Left hindlimb (tissue), 1 donor: ENCODE measurements at places on chromosomes 5 and 9.

DNA sequence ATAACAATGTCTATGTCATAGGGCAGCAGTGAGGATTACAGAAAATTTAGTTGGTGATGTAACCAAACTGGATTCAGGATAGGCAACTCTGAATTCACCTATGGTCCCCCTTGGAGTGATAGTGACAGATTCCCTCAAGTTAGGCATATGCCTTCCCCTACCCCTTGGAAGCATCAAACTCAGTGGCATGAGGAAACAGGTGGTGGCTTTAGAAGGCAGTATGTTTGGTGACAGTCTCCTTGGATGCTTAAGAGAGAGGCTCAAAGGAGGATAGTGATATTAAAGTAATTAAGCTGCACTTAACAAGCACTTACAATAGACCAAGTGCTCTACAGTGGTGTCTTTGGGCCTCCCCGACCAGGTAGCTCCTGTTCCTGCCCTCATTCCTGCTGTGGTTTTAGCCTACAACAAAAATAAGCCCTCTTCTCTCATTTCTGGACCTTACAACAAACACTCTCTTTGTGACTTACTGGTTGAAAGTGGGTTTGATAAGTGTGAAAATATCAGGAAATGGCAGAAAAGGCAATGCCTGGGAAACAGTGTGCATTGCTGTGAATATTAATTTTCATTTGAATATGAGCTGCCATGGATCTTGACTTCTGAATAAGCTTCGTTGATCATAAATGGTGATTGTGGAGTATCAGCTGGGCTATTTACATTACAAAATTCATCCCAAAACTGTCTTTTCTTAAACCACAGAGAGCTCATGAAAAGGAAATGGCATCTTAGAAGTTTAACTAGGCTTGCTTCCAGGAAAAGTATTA lies 29.2 kb downstream of the NR4A3 start:
- DNase-seq = no peak

GRCh38 chr5:170639221-170639925 lies 135.6 kb downstream of the KCNIP1 start:
- DNase-seq = no peak

DNA sequence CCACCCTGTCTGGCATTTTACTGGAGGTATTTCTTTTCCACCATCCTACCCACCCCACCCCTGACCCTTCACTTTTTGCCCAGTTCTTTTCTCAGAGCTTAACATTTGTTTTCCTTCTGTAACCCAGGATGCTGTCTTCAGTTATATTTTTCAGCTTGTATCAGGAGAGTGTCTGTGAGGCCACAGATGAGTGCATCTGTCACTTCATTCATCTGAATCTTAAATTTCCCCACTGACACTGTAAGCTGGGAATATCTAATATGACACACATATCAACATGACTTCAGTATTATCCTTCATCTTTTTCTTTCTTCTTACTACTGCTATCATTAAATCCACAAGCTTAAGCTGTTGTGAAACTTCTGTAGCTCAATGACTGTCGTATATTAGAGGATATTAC lies 4.9 kb downstream of the MARCHF3 start:
- DNase-seq = no peak

DNA sequence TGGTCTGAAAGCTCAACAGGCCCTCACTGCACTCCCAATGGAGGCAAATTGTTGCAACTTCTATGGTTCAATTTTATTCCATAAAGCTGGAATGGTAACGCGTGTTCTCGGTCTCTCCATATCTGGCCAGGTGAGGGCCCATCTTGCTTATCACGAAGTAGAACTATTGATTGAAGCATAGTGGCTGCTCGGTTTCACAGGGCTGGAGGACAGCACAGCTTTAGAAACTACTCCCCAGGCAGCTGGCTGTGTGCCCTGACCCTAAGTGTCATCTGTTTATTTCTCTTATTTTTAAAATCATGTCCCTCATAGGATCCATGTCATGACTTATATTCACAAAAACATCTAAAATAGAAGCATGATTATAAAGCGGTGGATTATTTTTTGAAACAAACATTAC lies 223.4 kb downstream of the NPR3 start:
- no peak for DNase-seq

DNA sequence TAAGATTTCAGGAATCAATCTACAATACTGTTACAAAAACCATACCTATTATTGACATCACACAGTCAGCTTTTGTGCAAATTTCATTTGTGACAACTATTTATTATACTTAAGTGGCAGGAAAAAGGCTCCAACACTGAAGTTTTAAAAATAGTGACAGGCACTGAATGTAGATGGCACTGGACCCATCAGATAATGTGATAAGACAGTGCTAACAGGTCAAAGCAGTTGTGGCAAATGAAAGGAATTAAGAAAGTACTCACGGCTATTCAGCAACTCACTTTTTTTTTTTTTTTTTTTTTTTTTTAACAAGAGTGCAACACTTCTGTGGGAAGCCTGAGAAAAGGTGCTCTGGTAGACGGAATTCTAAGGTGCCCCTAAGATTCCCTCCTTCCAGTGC lies 115.0 kb upstream of the MEF2C start:
- DNase-seq = no peak

GRCh38 chr9:123960366-123960765 lies 30.4 kb upstream of the DENND1A start:
- no peak for DNase-seq

DNA sequence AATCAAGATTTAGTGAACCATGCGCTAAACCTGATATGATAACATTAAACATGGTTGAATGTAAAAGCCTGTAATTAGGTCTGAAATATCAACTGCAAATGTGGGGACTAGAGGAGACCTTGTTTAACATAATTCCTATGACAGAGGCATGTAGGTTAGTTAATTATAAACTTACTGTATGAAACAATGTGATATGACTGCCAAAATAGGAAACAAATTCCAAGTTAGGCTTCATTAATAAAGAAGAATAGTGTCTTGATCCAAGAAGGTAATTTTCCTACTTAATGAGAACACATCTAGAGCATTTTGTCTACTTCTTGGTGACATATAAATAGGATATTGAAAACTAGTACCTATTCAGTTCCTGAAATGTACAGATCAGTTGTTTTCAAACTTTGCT lies 136.2 kb upstream of the TARS1 start:
- no peak for DNase-seq

DNA sequence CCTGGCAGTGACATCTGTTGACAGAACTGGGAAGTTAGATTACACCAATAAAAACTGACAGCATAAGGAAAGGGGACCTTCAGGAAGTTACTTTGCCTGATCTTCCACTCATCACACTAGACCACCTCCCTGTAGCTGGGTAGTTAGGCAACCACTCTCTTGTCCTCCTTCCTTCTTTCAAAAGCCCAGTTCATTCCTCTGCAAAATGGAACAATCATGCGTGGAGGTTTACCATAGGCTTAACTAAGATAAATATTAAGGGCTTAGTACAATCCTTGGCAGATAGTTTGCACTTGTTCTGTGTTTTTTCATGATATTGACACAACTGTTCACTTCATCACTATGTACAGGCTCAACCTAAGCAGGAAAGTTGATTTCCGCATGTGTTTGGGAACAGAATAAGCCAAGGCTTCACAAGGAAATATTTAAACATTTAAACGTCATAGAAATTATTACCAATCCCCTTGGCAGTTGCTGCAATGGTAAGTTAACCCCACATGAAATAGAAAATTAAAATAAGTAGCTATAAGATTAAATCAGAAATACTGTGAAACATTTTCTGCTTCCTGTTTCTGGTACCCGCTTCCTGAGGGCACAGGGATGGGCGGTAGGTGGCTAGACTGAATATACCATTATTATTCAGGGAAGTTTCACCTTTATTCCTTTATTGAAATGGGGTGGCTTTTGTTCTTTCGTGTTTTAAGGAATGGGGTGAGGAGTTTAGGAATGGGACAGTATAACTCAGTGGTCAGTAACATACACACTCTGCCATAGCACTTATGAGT lies 9.9 kb upstream of the PTGER4 start:
- no peak for DNase-seq

DNA sequence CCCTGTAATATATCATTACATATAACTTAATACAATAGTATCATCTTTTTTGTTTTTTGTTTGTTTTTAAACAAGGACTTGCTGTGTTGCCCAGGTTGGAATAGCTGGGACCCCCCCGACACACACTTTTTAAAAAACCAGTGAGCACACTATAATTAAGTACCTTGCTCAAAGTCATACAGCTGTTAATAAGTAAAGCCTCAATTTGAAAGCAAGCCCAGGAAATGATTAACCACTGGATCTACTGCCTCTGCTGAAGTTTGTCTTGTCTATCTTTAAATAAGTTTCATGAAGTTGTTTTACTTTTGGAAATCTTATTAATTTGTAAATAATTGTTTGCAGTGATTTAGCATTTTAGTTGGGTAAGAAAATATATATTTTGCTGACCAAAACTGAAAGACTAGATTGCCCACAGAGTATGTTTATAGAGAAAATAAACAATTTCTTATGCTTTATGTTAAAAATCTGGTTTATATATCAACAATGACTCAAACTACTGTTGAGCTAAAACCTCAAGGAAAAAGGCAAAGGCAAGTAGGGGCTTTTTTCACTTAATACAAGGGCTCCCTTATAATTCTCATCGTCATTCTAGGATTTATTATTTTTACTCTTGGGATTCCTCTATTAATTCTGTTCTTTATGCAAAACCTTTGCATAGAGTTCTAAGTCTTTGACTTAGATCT lies 5.8 kb upstream of the CARNMT1 start:
- DNase-seq = no peak

GRCh38 chr9:17532461-17532860 lies 46.4 kb upstream of the SH3GL2 start:
- no peak for DNase-seq

- DNase-seq = no peak
These were observed 81.2 kb downstream of the FSTL4 start for GRCh38 chr5:133531178-133531577.

GRCh38 chr9:98590101-98590500 lies 118.6 kb downstream of the GABBR2 start:
- no peak for DNase-seq

DNA sequence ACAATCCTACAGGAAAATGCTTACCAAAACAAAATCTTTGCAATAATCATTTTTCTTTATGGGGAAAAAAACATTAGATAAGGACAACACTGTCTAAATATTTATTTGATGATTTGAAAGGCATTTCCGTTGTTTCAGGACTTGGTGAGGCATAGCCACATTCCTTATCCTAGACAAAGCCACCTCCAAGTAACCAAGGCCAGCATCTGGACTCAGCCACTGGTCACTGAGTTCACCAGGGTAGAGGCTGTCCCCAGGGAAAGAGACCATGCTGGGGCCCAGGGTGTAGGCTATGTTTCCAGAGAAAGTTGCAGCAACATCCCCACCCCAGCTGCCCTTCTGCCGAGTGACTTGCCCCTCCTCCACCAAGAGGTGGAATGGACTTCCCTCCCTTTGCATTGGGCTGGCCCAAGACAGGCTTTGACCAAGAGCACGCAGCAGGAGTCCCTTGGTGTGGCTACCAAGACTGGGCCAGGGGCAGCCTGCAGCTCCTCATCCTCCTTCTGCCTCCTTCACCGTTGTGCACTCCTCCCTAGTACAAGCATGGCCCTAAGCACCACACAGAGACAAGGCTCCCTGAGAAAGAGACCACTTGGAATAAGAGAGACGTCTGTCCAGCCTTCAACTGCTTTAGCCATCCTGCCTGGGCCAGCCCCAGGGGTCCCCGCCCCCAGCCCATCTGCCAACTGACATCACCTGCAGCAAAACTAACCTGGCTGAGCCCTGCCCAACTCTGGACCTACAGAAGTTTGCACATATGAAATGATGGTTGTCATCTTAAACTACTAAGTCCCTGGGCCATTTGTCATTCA lies 68.1 kb upstream of the SPIN1 start:
- no peak for DNase-seq

GRCh38 chr9:17135295-17136160 lies 688 bp downstream of the CNTLN start:
- peak; percentile 72 for DNase-seq

GRCh38 chr5:146828385-146828784 lies 50.2 kb downstream of the PPP2R2B start:
- no peak for DNase-seq

DNA sequence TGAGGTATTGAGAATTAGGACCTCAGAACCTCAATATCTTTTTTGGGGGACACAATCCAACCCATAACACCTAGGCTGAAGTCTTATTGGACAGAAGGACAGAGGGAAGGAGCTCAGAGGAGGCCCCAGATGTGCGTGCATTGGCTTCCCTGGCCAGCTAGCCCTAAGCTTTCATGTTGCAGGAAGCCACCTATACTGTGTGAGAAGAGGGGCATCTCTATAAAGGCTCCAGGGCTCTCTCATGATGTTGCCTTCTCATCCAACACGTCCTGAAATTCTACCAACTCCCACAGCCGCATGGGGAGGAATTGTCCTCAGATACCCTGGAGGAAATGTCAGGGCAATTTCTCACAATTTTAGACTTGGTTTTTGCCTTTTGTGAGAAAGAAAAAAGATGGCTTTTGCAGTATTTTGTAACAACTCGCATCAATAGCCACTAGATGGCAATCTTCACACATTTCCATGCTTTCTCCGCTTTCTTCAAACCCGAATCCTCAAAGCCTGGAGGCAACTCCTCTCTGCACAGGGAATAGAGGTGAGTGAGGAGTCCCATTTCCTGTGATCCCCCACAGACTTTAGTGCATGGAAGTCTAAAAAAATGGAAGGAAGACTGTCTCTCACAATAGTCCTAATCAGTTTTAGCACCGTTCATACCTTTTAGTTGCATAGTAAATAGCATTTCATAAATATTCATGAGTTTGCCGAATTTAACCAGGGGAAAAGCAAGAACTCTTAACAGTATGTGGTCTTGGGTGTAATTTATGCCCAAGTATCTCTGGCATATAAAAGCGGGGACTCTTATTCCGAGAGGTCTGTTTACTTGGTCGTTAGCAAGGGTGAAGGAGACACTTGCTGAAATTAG lies 7.4 kb upstream of the PPP3R2 start:
- no peak for DNase-seq

- DNase-seq = no peak
These were observed 1151.6 kb upstream of the CDH6 start for GRCh38 chr5:30041831-30042385.

DNA sequence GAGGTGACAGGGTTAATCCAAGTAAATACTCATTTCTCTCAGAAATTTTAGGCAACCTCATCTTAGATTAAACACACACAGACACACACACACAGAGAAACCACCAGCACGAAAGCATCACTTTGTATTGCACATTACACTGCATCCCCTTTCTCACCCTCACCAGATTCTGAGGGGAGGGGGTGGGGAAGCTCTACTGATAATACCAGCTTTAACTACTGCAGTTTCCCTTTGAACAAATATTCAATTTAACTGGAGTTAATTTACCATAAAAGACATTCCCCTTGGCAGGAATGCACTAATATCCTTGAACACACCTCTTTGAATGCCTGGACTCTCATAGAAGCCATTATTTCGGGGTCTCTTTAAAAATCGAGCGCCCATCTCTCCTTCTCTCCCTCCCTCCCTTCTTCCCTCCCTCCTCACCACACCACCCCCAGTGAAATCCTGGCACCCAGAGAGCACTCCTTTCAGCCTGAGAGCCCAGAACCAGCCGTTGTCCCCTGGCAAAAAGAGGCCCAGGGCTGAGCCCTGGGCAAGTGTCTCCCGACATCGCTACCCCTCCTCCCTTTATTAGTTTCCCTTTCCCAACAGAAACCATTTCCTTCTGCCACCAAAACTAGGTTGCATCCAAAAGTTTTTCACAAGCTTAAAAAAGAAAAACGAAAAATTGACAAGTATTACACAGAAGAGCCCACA lies 2.8 kb upstream of the NFIB start:
- peak; percentile 62 for DNase-seq
